ENCODE measurements at places on chromosomes 1 and 21.

GRCh38 chr1:119336848-119337247 is 31.7 kb upstream of the HAO2 start:
- H3K27me3 ChIP-seq, result no peaks in the 10 kb centered on the region
- H3K27ac ChIP-seq, result no peak overlapping the region
- DNase-seq, result no peak
- peaks cover 22% of the 10 kb centered on the region for H3K4me1 ChIP-seq

- no peaks in the 10 kb centered on the region for H3K27me3 ChIP-seq
- DNase-seq, result no peak
- H3K27ac ChIP-seq, result no peak overlapping the region
- no peak overlapping the region for H3K4me3 ChIP-seq
- H3K4me1 ChIP-seq, result peaks cover 3% of the 10 kb centered on the region
Observed at GRCh38 chr1:186994897-186995296, 166.1 kb downstream of the PLA2G4A start.

DNA sequence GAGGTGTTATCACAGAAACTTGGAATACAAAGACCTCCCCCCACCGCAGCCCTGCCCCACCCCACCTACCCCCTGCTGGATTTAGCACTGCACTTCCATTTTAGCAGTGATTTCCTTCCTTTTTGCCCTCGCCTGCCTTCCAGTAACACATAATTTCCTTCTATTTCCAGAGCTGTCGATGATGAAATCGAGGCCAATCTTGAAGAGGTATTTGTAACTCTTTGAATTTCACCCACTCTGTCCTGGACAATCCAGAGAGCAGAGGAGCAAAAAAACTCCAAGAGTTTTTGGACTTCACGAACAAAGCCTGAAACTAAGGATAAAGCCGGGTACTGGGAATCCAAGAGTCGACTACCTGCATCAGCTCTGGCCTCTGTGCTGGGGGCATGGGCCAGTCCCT is 49.1 kb downstream of the CAPN2 start:
- peak overlapping the region; percentile 73 for H3K27ac ChIP-seq
- no peak overlapping the region for H3K4me3 ChIP-seq
- no peak for DNase-seq
- H3K27me3 ChIP-seq, result no peaks in the 10 kb centered on the region

DNA sequence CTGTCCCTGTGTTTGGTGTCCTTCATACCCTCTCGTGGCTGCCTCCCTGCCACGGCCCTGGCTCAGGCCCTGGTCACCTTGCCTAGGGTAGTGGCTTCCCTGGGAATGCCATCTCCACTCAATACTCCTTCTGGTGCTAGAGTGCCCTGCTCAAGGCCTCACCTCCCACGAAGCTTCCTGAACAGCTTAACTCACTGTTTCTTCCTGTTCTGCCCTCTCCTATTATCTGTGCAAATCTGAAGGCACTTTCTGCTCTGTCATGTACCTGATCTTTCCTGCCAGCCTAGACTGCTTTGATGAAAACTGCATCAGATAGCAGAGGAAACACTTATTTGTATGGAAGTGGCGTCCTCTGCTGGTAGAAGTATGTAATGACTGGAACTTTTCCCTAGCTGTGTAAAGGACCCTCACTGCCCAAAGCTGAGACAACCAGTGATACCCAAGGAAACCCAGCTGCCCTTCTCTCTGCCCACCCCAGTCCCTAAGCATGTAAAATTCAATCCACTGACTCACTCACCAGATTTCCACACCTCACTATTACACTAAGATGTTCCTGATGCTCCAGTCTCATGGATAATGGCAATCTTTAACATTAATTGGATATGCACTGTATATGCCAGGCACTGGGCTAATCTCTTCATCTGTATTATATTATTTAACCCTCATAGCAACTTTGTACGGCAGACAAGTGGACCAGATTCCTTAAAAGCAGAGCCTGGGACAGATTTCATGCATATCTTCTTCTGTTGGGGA is 36.2 kb upstream of the BTG2 start:
- no peak overlapping the region for H3K4me3 ChIP-seq
- H3K4me1 ChIP-seq, result peaks cover 40% of the 10 kb centered on the region
- no peaks in the 10 kb centered on the region for H3K36me3 ChIP-seq
- no peaks in the 10 kb centered on the region for H3K27me3 ChIP-seq
- no peak for DNase-seq

DNA sequence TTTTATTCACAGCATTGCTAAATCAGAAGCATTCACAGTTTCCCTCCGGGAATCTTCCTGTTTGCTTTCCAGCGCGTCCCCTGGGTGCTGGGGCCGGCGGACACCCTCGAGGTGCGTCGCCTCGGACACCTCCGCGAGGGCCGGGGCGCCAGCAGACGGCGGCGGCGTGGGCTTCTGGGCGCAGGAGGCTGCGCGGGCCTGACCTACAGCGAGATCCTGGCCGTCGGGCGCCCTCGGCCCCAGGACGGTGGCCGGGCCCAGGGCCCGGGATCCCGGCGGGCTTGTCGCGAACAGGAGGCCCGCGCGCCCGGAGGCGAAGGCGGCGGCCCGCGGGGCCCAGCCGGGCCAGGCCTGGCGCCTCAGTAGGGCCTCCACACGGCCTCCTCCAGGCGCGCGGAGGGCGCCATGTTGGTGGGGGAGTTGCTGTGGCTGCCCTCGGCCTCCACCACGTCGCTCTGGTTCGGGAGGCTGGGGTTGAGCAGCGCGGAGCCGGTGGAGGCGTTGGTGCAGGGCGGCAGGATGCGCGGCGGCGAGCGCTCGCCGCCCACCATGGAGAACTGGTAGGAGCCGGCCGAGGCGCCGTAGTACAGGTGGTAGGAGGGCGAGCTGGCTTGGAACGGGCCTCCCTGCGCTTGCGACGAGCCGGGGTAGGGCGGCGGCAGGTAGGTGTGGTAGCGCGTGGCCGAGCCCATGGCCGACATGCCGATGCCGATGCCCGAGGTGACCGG is 123.1 kb downstream of the CLIC6 start:
- no peak for DNase-seq
- H3K27me3 ChIP-seq, result no peaks in the 10 kb centered on the region
- H3K4me3 ChIP-seq, result no peak overlapping the region
- H3K36me3 ChIP-seq, result peaks cover 5% of the 10 kb centered on the region
- no peak overlapping the region for H3K27ac ChIP-seq
- peaks cover 32% of the 10 kb centered on the region for H3K4me1 ChIP-seq

DNA sequence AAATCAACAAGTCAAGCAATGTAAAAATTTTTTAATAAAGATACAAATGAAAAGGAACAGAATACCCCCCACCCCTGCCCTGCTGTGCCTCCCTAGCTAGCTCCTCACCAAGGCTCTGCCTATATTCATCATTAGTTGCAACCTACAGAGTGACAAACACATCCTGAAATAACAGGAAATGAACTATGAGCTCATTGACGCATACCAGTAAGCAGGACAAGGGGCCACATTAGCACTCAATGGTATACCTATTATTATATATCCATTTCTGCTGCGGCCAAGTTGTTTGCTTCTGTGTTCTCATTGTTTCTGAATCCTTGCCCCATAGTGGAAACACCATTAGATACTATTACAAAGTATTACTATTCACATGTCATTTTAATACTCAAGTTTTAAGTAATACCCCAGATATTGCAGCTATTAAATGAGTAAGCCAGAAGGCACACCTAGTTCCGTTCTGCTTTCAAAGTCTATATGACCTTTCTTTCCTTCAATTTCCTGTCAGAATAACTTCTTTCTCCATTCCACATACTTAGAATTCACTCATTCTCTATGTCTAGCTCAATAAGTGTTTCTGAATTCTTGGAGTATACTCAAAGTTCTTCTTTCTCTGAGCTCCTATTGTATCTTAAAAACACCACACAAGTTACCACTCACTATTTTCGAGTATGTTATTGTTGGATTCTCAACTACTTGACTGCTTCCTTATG is 1214.9 kb downstream of the PLA2G4A start:
- H3K4me1 ChIP-seq, result no peaks in the 10 kb centered on the region
- H3K27me3 ChIP-seq, result no peaks in the 10 kb centered on the region
- no peak overlapping the region for H3K27ac ChIP-seq
- H3K36me3 ChIP-seq, result no peaks in the 10 kb centered on the region
- no peak for DNase-seq

DNA sequence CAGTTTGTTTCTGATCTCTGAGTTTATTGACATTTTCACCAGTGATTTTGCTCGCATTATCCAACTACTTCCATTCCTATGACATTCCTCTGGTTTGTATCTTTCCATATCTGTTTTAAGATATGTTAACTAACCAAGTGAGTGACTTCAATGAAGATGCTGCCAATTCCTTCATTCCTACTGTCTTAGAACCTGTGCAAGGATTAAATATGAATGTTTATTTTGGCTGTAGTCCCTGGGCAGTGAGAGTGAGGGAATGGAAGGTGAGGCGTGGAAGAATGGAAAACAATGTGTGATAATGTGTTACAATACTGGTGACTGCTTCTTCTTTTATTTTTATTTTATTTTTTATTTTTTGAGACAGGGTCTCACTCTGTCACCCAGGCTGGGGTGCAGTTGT is 183.0 kb downstream of the SDCCAG8 start:
- no peak for DNase-seq
- peaks cover 22% of the 10 kb centered on the region for H3K4me1 ChIP-seq
- H3K27me3 ChIP-seq, result no peaks in the 10 kb centered on the region
- peak overlapping the region; percentile 21 for H3K27ac ChIP-seq

DNA sequence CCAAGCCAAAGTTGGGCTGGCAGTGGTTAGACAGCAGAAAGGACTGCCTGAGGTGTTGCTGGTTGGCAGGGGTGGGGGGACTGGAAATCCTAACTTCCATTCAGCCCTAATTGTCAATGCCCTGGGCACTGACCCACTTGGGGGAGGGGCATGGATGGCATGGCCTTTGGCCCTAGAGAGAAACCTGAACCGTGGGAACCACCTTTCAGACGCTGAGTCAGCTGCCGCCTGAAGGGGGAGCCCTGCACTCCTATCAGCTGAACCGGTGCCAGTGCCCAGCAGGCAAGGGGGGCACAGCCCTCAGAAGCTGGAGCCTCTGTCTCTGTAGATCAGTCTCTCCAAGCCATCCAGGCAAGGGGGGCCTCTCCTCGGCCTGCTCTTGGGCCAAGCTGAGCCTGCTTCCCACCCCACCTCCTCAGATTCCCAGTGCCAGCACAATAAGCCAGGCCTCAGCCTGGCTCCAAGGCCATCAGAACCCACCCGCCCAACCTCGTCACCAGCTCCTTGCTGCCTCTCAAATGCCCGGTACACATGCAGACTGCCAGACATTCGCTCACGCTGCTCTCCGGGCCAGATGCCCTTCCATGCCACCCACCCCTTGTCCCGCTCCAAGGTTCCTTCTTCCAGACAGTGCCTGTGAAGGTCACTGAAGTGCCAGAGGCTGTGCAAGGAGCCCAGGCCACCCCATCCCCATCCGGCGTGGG is 11.6 kb downstream of the TINAGL1 start:
- peak overlapping the region; percentile 4 for H3K4me3 ChIP-seq
- DNase-seq, result peak; percentile 50
- peak overlapping the region; percentile 85 for H3K27ac ChIP-seq
- H3K27me3 ChIP-seq, result no peaks in the 10 kb centered on the region

DNA sequence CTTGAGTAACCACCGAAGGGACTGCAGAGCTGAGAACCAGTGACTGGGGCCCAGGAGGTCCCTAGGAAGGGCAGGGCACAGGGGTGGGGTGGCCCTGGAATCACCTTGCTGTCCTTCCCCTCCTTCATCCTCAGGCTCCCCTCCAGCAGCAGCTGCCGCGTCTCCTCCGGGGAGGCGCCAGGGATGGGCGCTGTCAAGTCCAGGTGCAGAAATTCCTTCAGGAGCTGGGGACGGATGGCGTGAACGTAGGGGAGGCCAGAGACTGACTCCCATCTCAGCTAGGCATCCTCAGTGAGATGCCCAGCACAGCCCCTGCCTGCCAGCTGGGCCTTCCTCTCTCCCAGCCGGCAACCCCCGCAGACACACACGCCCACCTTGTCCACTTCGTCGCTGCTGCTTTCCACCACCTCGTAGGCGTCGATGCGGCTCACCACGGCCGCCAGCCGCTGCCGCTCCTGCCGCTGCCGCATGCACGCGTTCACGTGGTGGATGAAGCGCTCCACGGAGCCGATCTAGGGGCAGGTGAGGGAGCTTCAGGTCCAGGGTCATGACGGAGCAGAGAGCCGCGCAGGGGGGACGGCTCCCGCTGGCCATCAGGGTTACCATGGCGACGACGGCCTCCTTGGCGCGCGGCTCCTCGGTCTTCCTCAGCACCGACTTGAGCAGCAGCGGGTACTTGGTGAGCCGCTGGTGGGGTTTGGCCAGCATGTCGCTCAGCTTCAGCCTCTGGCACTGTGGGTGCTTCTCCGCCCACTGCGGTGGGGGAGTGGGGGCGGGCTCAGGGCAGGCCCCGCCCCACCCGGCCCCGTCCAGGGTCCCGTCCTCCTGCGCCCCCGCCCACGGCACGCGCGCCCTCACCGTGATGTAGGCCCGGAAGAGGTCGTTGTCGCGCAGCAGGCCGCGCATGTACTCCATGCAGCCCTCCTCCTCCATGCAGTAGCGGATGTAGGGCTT is 4.4 kb upstream of the TNFRSF25 start:
- H3K27me3 ChIP-seq, result peaks cover 4% of the 10 kb centered on the region
- H3K27ac ChIP-seq, result no peak overlapping the region
- H3K36me3 ChIP-seq, result peaks cover 13% of the 10 kb centered on the region
- H3K4me3 ChIP-seq, result no peak overlapping the region

DNA sequence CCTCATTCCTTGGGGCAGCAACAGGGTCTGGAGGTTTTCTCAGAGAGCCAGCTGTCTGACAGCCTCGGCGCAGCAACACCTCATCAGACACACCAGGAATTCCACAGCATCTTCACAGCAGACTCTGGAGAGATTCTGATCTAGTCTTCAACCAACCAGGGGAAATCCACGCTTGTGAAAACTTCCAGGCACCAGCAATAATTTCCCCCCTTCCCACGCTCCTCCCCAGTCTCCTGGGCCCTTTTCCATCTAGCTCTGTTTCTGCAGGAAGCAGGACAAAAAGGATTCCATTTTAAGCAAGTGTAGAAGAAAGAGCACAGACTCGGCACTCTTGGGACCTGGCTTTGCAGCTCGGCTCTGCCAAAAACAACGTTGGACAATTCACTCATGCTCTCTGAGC is 44.3 kb upstream of the CAPZB start:
- DNase-seq, result no peak
- H3K4me3 ChIP-seq, result no peak overlapping the region
- H3K27ac ChIP-seq, result peak overlapping the region; percentile 53

DNA sequence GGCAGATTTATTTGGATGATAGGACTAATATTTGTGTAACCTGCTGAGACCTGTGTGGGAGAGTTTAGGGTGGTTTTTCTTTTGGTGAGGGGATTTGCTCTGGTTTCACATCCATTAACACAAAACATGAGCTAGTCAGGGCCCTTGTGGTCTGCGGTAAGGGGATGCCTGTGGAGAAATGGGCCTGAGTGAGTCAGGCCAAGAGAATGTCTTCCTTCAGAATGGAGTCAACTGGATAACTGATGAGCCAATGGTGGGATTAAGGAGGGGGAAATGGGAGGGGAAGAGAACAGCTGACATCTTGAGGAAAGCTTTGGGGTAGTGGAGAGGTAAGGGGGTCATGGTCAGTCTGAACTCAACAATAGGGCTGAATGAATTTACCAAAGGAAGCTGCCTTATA is 13.9 kb downstream of the WNT2B start:
- H3K4me3 ChIP-seq, result no peak overlapping the region
- peak overlapping the region; percentile 98 for H3K27ac ChIP-seq
- DNase-seq, result no peak
- no peaks in the 10 kb centered on the region for H3K27me3 ChIP-seq
- H3K36me3 ChIP-seq, result peaks cover 23% of the 10 kb centered on the region
